ENCODE measurements at places on chromosomes 3 and 15.

DNA sequence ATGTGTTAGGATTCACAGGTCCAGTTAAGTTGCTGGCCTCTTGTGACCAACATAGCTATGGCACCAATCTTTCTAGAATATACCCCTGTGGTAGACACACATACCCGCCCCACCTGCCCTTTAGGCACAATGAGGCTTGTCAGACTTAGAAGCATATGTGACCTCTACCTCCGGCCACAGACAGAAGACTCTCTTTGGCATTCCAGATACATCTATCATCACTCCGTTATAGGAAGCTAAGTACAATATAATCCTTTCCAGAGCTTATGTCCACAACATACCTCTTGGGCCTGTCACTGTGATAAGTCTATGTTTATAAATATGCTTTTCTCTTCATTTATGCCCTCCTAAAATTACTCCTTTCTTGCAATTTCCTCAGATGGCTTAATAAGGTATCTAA lies 39.8 kb downstream of the CD47 start:
- no peak for DNase-seq

GRCh38 chr3:195458316-195458717 lies 15.5 kb upstream of the ACAP2 start:
- DNase-seq = no peak

DNA sequence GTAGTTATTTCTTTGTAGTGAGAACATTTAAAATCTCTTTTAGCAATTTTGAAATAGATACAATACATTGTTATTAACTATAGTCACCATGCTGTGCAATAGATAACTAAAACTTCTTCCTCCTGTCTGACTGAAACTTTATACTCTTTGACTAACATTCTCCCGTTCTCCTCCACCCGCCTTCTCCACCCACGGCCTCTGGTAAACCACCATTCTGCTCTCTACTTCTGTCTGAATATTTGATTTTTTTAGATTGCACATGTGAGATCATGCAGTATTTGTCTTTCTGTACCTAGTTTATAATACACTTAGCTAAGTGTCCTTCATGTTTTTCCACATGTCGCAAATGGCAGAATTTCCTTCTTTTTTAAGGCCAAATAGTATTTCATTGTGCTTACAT lies 72.8 kb upstream of the RBM5 start:
- DNase-seq = no peak

DNA sequence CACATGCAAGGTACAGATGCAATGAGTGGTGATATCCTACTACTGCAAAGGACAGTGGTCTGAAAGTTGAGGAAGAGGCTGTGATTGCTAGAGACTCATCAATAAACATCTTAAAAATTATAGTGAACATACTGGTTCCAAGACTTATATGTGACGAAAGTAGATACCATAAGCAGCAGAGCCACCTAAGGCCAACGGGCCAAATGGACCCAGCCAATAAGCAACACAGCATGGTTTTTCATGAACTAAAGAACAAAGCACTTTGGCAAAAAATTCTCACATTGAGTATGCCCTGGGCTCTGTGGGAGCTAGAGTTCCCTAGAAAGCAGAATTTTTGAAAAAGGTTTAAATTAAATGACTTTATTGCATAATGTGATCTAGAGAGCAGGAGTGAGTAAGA lies 272.1 kb downstream of the SI start:
- no peak for DNase-seq

DNA sequence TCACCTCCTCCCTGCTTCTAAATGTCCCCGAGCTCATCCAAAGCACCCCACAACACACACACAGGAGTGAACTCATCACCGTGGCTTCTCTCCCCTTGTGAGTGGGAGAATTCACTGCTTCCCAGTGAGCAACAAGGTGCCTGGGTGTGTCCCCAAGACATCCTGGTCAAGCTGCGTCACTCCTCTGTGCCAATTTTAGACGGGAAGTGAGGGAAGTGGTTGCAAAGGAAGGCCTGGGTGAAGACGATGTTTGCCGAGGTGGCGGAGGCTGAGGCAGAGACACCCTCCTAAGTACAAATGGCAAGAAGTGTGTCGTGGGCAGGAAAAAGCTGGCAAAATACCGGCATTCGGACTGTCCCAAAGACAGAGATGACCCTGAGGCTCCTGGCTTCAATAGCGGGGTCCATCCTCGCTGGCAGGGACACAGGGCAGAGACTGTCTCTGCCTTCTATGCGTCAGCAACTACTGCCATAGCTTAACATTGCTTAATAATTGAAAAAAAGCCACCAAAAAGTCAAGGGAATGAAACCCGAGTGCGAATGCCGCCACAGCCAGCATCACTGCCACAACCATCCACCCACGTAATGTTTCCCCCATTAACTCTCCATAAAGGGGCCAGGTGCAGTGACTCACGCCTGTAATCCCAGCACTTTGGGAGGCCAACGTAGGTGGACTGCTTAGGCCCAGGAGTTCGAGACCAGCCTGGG lies 72.8 kb downstream of the VGLL4 start:
- DNase-seq = no peak

GRCh38 chr3:194034346-194035336 lies 101.3 kb upstream of the HES1 start:
- no peak for DNase-seq

DNA sequence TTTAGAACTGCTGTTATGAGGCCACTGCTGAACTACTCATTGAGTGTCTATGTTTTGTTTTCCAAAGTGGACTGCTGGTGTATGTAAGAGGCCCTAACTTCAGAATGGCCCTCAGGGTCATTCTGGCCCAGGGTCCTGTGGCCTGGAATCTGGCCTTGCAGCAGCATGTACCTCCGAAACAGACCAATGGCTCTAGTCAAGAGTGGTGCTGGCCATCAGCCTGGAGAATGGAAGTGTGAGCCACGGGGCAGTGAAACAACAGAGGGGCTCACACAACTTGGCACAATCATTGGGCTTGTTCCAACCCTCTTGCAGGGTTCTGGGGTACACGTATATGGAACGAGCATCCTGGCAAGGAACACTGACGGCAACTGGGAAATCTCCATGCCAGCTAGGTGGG lies 40.5 kb downstream of the SCN5A start:
- DNase-seq = peak; percentile 46

DNA sequence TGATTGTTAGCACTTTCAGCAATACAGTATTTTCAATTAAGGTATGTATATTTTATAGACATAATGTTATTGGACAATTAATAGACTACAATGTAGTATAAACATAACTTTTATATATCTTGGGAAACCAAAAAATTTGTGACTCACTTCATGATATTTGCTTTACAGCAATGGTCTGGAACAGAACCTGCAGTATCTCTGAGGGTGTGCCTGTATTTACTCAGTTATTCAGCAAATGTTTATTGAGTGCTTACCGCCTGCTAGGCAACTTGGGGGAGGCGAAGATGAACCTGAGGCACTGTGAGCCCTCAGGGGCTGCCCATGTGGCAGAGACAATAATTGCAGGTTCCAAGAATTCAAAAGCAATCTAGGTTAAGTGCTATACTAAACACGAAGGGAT lies 144.8 kb downstream of the GABRB3 start:
- DNase-seq = no peak
